CD4-positive, alpha-beta T cell treated with Interleukin-2 at 100 ng/mL for 4 hours (primary cell): ENCODE measurements at places on chromosomes 7 and 10.

GRCh38 chr10:29658984-29659965 lies 24.5 kb upstream of the SVIL start:
- DNase-seq = peak; percentile 87

GRCh38 chr7:107559864-107560263 lies 3.9 kb downstream of the COG5 start:
- DNase-seq = no peak

DNA sequence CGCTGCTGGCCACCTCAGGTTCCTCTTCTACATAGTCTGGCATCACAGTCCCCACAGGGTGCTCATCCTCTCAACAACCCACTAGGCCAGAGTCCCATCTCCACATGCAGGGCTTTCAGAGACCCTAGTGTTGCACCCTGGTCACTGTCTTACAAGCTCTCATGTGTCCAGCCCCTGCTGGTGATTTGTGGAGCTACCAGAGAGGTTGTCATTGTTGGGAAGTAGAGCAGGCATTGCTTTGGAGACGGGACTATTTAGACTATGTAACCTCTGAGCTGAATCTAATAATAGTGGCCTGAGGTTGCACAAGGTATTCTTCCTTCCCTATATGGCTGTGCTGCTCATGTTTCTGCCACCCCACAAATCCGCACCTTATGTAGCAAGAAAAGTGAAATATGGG lies 135.3 kb upstream of the VWC2 start:
- no peak for DNase-seq

DNA sequence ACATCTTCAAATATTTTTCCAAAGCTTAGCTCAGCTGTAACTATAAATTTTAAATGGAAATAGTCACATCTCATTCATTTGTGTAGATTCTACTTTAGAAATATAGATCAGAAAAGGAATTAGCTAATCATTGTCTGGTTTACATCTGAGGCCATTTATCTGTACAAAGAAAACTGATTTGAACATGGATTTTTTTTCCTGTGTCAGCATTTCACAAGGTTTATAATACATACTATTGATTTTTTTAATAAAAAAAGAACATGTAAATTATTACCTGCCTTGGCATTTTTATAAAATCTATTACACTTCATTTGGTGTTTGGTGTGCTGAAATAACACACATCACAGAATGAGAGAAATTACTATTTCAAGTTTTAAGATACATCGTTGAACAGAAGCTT lies 3.5 kb upstream of the GPR37 start:
- DNase-seq = no peak

DNA sequence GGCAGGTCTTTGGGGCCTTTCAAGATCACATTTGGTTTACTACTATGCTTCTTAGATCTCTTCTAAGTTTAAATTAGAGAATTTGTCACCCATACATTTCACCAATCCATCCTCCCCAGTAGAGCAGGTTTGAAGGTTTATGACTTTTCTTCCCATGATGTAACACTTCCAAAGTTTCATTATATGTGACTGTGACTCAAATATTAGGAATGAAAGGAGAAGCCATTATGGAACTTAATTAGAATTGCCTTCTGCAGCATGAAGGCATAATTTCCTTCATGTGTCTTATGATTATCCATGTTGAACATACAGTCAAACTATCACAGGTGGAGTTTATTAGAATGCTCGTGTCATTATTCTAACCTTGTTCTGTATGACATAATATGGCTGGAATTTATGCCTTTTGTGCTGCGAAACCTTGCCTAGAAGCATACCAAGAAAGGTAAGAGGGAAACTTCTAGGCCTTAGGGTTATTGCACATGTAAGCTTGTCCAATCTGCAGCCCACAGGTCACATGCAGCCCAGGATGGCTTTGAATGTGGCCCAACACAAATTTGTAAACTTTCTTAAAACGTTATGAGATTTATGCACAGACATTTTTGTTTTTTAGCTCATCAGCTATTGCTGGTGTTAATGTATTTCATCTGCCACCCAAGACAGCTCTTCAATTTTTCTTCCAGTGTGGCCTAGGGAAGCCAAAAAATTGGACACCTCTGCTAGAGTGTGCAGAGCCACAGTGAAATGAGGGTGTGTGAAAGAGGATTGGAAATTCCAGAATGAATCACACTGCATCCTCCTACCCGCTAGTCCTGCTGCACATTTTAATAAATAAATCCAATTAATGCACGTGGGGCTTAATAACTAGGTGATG lies 133.6 kb downstream of the TMEM26 start:
- DNase-seq = no peak

DNA sequence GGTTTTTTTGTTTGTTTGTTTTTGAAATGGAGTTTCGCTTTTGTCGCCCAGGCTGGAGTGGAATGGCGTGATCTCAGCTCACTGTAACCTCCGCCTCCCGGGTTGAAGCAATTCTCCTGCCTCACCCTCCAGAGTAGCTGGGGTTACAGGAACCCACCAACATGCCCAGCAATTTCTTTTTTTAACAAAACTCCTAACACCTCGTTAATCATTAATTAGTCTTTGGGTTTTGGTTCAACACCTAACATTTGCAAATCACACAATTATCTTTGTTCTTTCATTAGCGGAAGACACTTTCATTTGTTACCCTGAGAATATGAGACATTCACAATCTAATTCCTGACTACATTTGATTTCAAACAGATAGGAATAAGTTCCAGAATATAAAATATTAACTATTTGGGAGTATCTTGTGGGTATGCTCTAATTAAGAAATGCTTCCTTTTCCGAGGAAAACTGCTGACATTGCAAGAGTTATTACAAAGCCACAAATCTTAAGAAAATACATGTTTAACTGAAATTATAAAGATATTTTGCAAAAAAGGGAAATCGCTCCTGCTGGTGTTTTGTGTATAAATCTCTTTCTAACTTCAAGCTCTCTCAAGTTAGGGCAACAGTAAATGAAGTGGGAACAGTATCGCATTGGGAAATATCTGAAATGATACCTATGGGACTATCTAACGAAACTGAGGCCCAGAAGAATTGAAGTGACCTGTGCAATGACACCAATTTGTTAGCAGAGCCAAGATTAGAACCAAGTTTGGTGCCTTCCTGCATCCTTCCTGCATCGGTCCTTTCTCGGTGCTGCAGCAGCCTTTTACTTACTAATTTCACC lies 1.2 kb upstream of the LSM8 start:
- no peak for DNase-seq

GRCh38 chr7:138377306-138377705 lies 82.8 kb upstream of the TRIM24 start:
- DNase-seq = no peak

DNA sequence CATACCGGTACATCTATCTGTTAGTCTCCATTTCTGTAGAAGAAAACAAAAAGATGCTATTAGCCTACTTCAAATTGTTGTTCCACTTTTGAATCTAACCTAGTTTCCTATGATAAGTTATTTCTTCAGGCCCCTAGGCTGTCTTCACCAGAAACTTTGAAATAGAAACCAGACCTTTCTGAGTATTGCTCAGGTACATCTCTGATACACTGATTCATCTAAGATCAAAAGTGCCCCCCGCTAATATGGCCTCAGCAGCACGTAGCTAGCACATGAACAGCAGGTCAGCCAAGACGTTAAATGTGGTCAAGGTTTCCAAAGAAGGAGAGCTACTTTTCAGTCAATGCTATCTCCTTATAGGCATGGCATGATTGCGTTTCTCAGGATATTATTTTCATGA lies 23.6 kb downstream of the CTAGE6 start:
- DNase-seq = no peak
